ENCODE measurements at places on chromosomes 3 and 15.

GRCh38 chr15:92954578-92954977 lies 54.5 kb downstream of the CHD2 start:
- DNase-seq, result no peak

- DNase-seq, result no peak
These were observed 16.5 kb upstream of the CLDN1 start for GRCh38 chr3:190338717-190339116.

- DNase-seq, result no peak
These were observed 1012.2 kb upstream of the CADM2 start for GRCh38 chr3:83946554-83946953.

- DNase-seq, result no peak
These were observed 121.3 kb upstream of the ZNF717 start for GRCh38 chr3:75906555-75907112.

DNA sequence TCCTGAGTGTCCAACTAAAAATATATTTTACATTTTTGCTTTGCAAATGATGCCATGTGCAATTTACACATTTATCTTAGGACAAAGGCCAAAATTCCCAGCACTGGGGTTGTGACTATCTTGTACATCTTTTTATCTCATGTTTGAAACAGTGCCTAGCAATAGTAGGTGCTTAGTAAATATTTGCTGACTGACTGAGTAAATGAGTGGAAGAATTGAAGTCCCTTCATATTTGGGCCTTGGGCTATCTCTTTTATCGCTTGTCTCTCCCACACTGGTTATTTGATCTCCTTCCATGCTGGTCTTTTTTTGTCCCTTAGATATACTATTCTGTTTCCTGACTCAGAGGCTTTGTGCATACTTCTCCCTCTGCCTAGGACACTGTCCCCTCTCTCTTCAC lies 213.1 kb upstream of the GOLGA6L4 start:
- DNase-seq, result no peak

DNA sequence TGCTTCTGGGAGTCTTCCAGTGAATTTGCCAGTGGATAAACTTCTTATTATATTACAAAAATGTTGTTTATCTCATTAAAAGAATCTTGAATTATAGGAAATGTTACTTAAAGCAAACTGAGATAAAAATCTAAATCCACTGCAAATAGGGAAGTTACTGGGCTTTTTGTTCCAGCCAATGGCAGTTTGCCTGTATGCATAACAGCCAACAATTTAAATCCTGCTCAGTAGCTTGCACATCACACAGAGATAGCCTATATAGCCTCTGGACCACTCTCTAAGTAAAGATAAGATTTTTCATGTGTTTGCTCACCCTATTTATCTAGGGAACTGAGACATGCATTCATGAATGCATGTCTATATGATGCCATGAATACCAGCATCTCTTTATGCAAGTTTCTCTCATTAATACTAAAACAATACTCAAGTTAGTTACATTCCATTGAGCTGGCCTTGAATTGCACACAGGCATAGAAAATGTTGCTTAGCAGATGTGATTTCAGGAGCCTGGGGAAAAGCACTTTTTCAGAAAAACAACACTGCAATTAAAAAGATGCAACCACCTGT lies 92.1 kb upstream of the GPR149 start:
- no peak for DNase-seq

GRCh38 chr3:100073714-100074307 lies 40.5 kb downstream of the FILIP1L start:
- DNase-seq, result peak; percentile 43

DNA sequence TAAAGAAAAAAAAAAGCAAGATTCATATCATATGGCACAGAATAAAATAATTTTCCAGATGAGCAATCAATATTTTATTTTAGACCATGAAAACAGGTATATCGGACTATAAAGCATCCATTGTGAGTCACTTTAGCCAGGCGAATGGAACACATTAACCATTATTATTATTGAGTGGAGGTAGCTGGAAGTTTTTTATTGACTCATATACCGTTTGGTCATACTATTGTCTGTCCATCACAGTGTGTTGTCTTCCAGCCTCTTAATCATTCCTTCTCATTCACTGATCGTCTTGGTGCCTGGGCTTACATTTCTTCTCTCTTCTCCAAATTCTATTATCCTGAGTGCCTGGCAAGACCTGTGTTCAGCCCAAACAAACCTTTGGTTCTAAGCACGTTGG lies 634.8 kb downstream of the MECOM start:
- no peak for DNase-seq

DNA sequence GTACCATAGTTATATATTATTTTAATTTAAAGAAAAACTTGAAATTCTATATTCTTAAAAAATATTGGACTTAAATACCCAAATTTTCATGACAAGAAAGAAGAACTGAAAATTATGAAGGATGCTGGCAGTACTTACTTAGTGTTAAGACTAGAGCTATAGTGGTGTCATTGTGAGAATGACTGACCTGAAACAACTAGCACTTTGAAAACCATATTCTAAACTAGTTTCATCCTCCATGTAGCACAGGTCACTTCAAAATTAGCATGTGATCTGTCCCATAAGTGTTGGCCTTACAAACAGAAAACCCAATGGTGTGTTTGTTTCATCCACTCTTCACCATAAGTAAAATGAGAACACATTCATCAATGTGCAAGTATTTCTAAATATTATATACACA lies 208.6 kb downstream of the ZIC4 start:
- DNase-seq, result no peak

DNA sequence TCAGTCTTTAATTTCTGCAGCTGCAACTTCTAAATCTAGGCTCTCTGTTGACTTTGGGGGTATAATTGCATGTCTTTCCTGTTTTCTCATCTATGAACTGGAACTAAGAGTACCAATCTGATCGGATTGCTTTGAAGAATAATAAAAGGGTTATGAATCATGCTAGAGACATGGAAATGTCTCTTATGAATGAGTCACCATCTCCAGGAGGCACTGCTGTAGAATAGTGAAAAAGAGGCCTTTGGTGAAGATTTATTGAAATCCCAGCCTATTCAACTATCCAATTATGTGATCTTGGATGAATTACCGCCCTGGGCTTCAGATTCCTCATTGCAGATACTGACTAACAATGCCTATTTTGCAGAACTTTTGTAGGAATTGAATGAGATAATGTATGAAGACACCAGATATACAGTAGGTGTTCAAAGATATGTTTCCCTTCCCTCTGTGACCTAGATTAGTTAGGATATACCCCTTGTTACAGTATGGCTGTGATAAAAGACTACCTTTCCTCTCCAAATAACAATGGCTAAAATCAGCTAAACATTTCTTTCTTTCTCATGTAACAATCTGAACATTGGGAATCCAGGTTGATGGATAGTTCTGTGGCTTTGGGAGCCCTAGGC lies 11.5 kb upstream of the CMTM8 start:
- DNase-seq, result no peak

DNA sequence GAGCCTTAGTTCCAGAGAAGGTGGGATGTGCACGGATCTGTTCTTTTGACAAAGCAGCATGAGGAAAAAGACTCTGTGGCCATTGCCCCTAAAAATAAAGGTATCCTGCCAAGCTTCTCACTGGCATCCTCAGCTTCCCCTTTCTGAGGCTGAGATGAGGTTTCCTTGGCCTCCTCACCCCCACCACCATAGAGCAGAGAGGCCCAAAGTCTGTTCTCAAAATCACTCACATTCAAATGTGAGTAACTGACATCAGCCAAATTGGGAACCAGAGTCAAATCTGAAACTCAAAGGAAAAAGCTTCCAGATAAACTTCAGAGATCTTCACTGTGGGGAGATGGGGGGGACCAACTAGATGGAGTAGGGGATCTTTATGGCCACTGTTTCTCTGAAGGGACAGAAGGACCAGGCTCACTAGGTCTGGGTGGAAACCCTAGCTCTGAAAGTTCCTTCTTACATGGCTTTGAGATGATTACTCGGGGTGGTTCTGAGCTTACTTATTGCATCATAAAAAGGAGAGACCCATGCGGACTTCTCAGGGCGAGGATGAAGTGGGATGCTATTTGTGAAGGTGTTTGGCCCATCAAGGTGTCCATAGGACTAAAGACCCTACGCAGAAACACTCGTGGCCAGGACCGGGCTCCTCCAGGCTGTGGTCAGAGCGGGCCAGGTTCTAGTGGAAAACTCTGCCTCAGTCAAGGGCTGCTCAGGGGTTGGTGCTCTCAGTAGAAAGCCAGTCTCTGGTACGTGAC lies 61.5 kb upstream of the MEF2A start:
- no peak for DNase-seq

- peak; percentile 12 for DNase-seq
These were observed 43.7 kb upstream of the ATP2C1 start for GRCh38 chr3:130850044-130850797.

- no peak for DNase-seq
These were observed 308.3 kb upstream of the SEMA6D start for GRCh38 chr15:47409038-47409437.

- no peak for DNase-seq
These were observed 182.6 kb downstream of the TP63 start for GRCh38 chr3:189813647-189814240.

- peak; percentile 44 for DNase-seq
These were observed 2.8 kb downstream of the GPD1L start for GRCh38 chr3:32109256-32109655.

DNA sequence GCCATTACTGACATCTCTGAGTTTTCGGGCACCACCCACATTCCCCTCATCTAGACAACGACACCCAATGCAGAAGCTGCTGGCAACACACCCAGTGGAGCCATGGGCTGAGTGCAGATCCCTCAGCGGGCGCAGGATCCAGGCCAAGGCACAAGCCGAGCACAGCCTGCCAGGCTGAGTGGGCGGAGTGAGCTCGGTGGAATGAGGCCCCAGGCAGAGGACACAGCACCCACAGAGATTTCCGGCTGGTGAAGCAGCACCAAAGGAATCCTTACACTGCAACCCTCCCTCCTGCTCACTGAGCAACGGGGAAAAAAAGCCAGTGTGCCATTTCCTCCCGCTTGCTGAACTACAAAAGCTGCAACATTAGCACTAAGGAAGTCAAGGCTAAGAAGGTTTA lies 34.3 kb downstream of the ZMAT3 start:
- peak; percentile 27 for DNase-seq

DNA sequence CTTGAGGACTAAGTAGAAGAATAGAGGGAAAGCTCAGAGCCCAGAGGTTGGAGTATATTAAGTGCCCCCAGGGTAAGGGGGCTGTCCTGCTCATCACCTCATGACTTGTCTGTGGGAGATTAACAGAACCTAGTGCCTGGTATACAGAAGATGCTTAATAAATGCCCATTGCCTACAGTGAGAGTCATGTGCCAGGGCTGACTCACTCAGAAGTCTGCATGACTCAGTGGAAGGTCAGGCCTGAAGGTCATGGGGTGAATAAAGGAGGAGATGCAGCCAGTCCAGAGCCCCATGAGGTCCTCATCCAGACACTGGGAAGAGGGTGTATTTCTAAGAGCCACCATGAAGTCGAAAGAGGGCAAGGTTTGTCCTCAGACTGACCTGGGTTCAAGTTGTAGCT lies 62.5 kb upstream of the TLE3 start:
- no peak for DNase-seq

- DNase-seq, result no peak
These were observed 74.5 kb downstream of the ANXA2 start for GRCh38 chr15:60323322-60323721.

GRCh38 chr15:20358779-20359414 lies 182.7 kb downstream of the GOLGA6L6 start:
- DNase-seq, result no peak

DNA sequence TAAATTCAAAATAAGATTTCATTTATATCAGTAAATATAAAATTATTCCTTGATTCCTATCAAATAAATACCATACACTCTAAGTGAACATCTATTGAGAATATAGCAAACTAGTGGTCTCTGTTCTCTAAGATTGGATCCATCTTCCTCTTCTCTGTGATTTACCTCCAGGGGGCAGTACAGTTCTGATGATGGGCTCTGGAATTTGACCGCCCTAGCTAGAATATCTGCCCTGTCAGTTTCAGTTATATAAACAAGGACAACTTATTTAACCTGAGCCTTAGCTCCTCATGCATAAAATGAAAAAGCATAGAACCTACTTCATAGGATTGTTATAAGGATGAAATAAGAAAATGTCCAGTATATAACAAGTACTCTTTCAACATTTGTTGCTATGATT lies 171.1 kb upstream of the CCDC54 start:
- DNase-seq, result peak; percentile 11

- DNase-seq, result no peak
These were observed 60.8 kb downstream of the ZNF609 start for GRCh38 chr15:64521201-64521600.

DNA sequence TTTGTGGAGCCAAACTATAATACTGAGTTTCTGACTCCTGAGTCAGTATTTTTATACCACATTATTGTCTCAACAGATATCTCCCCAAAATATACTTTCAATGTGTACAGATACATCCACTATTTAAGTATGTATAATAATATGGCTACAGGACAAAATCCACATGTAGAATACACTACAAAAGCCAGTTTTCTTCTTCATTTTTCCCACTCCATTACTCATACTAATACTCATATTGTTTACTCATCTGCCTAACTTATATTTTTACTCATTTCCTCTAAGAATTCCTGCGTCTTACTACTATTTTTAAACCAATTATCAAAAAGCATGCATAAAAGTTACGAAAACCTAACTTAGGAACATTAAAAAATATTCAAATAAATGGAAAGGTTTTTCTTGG lies 440.8 kb downstream of the ZNF385D start:
- DNase-seq, result no peak

DNA sequence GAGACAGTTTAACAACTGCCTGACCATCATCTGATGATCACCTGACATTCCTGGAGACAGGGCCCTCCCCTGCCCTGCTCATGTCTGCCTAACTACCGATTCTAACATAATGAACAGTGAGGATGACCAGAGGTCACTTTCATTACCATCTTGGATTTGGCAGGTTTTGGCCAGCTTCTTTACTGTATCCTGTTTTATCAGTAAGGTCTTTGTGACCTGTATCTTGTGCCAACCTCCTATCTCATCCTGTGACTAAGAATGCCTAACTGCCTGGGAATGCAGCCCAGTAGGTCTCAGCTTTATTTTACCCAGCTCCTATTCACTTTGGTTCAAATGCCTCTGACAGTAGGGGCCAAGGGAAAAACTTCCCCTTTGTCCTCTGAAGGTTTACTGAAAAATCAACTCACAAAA lies 40.2 kb downstream of the METTL6 start:
- DNase-seq, result no peak

DNA sequence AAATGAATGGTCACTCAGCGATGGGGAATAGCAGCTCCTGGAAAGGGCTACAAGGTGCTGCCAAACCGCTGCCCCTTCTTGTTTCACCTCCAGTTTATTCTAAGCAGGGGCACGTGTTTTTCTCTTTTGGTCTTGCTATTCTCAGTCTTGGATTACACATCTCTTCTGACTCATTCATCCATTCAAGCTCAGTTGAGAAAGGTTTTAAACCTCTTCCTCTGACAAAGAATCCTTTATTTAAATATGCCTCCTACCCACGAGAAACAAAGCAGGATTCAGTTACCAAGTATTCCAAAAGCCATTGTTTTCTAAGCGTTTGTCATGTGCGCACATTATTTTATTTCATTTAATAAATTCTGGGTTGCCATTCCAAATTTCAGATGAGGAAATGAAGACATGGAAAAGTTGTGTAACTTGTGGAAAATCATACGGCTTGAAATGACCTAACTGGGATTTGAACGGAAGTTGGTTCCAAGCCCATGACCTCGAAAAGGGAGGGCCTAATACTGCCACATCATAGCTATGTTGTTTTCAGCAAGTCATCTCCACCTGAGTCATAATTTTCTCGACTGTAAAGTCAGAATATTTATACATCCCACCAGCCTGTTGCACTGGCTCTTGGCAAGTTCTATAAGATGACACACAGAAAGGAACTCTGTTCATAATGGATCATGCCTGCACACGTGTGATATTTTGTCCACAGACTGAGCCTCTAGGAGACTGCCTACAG lies 292.0 kb upstream of the SLCO3A1 start:
- peak; percentile 48 for DNase-seq

All from AG09319 (cell line).